Smooth muscle cell of bladder (primary cell): ENCODE measurements at places on chromosomes 12 and 14. TPM values are rescaled to one million over a fixed set of nuclear protein-coding genes. Genes with fewer than 3 reads are reported as not detected.

The LMNTD1 gene
- 0.28 and 0.37 TPM in 2 replicates for total RNA-seq

The ATG2B gene
- 22.0 and 24.4 TPM in 2 replicates for total RNA-seq

The PPP1R1A gene
- not detected in 2 replicates for total RNA-seq

The POTEM gene
- total RNA-seq: not detected in 2 replicates

The RBMS2 gene
- 10.2 and 10.5 TPM in 2 replicates for total RNA-seq
